ENCODE measurements at places on chromosomes 4 and X.
A peak's percentile ranks its signal among the peaks of the same experiment; 100 is the strongest.

- no peak for DNase-seq
These were observed 200.2 kb upstream of the UGT8 start for GRCh38 chr4:114398410-114398809.

GRCh38 chrX:10085223-10085622, 71.6 kb upstream of the CLCN4 start:
- no peak for DNase-seq

- DNase-seq: no peak
These were observed 361.8 kb downstream of the TEX13C start for GRCh38 chrX:125681507-125681906.

DNA sequence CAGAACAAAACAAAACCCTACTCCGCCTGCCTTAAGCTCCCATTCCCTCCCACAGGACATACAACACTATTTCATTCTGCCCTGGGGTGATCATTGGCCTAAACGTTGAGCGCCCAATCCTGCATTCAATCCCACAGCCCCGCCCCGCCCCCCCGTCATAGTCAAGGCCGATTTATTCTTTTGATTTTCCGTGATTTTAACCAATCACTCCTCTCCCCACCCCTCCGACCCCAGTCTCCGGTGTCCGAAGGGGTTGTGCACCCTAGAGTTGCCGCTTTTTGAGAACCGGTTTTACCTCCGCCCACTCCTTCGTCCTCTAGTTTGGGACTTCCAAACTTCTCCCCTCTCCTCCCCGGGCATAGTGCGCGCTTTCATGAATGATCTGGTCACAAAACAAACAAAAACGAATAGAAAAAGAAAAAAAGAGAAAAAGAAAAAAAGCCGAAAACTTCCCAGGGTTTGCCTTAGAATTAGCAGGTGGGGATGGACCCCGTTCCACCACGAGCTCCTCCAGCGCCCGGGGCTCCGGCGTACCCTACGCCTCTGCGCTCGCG, 446 bp upstream of the UBE2A start:
- peak; percentile 22 for DNase-seq

GRCh38 chrX:50671661-50672060, 142.3 kb downstream of the SHROOM4 start:
- DNase-seq: no peak

DNA sequence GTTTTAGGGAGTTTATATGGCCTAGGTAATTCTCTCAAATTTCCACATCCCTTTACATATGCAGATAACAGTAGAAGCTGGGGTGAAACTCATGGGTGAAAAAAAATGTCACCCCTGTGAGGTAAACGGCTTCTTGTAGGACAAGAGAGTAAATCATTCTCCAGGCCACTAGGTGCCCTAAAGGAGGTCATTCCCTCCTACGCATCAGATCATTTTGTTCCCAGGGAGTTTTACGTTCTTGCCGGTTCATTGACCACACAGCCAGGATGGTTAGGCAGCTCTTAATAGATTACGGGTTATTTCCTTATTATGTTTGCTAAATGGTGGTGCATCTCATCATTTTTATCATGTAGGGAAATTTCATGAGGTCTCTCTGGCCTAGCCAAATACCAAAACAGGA, 225.8 kb upstream of the NOCT start:
- DNase-seq: no peak

DNA sequence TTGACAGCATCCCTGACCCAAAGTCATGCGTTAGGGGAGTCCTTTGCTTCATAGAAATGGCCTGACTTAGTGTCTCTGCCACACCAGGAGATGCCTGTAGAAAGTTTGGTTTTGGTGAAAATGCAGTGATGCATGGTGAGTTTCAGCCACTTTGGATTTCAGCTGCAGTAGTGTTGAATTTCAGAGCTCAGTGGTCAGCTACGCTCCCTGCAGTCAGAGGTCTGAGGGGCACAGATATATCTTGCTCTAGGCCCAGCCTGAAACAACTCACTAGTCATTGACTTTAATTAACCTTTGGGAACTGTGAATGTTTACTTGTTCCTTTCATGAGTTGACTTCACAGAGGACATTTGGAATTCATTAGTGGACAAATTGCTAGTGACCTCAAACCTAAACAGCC, 17.5 kb downstream of the RBMX2 start:
- no peak for DNase-seq

GRCh38 chrX:45381841-45382240, 181.2 kb upstream of the DIPK2B start:
- no peak for DNase-seq

DNA sequence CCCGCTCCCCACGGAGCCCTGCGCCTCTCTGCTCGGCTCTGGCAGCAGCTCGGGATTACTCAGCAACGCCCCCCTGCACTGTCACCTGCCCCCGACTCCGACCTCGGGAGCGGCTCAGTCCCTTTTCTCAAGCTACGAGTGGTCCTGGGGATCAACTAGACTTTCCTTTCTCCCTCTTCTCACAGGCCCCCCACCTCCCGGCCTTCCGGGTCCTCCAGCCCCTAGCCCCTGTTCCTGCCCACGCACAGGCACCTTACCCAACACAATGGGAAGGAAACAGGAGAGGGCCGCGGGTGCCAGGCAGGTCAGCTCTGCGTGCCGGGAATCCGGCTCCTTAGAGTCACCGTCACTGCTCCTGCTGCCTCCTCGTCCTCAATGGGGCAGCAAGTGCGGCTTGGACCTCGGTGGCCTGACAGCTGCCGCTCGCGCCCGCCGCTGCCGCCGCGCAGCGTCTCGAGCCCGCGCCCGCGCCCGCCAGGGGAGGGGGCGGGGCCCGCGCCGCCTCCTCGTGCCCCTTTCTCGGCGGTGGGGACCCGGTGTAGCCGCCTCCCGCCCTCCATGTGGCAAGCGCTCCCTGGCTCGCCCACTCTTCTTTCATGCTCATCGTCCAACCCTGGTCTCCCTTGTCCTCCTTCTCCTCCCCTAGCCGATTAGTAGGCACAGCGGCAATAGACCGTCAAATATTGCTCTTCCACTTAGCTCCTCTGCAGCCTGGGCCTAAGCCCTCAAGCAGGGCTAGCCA, at the start of gene RAB9B:
Gene RAB9B (minus strand): TSS at position 455 of the 742 bp plus-strand sequence. CDS start 6,473 bp downstream, outside the sequence.
- peak; percentile 5 for DNase-seq

DNA sequence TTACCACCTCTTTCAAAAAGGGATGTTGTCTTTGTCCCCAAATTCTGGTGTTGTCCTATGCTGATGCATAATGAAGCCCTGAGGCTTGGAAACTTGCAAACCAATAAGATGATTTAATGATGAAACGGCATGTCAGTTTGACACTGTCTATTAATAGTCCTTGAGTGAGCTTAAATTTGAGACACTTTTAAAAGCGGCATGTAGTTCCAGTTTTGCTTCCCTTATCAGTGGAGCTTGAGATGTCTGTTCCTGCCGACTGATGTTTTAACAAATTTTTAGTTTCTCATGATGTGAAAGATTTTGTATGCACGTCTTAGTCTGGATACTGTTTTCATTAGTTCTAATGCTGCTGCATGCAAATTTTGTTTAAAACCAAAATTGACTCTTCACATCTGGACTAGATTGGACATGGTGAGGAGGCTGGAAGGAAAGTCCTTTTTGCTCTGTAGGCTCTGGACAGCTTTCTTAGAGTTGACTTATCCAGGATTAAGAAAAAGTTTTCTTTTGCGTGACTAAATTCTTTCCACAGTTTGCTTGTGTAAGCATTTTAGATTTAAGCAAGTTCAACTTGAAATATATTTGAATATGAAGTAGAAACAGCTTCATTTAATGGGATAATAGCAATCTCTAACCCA, 11.7 kb downstream of the C1GALT1C1 start:
- no peak for DNase-seq

GRCh38 chr4:89365375-89365774, 57.8 kb upstream of the GPRIN3 start:
- no peak for DNase-seq

DNA sequence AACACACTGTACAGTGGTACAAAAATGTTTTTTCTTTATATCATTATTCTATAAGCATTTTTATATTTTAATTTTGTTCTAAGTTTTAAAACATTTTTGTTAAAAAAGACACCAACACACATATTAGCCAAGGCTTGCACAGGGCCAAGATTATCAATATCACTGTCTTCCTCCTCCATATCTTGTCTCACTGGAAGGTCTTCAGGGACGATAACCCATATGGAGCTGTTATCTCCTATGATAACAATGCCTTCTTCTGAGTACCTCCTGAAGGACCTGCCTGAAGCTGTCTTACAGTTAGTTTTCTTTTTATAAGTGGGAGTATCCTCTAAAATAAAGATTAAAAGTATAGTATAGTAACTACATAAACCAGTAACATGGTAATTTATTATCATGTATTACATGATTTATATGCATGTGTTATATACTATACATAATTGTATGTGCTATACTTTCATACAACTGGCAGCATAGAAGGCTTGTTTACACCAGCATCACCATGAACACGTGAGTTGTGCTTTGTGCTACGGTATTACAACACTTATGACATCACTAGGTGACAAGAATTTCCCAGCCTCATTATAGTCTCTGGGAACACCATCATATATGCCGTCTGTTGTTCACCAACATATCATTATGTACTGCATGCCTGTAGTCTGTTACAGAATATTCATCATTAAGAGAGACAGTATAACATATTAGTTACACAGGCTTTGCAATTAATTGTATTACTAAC, 90.7 kb downstream of the WDFY3 start:
- DNase-seq: no peak

DNA sequence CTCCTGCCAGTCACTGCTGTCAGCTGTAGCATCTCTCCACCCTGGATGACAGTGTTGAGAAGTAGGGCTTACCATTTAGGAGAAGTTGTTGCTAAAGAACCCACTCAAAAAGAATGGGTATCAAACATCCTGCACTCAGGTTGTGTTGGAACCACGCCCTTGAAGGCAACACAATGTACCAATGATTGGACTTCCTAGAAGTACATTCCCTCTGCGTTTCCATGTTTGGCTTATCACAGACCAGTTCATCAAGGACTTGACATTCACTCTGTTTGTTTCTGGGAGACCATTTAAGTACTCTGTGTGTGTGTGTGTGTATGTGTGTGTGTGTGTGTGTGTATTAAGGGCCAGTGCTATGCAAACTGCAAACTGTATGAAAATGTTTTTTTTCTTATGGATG, 200.6 kb upstream of the GATB start:
- no peak for DNase-seq
